ENCODE measurements at places on chromosomes 1 and 21.

DNA sequence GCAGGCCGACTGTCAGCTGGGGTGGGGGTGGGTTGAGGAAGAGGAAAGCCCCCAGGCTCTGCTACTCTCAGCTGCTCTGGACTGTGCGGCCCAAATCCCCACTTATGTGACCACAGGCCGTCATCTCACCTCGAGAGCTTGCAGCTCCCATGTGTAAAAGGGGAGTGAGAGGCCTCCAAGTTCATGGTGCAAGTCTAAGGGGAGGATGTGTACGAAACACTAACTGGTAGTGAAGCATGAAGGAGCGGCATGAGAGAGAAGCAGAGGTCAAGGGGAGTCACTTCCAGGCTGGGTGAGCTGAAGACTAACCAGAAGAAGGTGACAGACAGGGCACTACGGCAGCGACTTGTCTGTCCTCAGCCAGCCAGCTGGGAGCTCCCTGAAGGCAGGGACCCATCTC, 43.8 kb downstream of the GLIS1 start:
- DNase-seq, result no peak

- DNase-seq, result peak; percentile 81
Measured at GRCh38 chr1:225896937-225897549, 8.1 kb upstream of the LEFTY1 start.

DNA sequence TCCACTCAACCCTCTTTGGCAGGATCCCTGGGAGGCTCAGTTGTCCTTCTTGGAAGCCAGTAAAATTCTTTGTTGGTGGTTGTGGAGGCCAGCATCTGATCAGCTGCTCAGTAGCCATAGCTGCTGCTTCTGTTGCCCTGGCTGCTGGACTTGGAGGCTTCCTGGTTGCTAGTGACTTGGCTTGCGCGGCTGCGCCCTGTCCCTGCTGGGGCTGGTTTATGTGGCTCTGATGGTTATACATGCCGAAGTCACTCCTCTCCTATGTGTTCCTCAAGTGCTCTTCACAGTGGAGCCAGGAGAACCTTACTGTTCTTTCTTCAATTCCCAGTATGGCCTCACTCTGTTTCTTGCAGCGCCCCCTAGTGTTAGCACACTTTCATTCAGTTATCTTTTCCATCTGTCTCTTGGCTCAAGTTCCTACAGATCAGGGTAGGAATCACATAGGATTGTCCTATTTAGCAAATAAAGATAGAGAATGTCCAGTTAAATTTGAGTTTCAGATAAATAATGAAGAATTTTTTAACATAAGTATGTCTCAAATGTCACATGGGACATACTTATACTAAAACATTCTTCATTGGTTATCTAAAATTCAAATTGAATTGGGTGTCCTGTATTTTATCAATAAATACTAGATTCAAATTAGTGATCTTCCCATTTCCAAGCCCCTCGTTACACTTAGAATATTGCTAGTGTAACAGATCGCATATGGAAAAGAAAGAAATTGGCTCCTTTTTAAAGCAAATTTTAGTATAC, 176.5 kb downstream of the TGFB2 start:
- no peak for DNase-seq

DNA sequence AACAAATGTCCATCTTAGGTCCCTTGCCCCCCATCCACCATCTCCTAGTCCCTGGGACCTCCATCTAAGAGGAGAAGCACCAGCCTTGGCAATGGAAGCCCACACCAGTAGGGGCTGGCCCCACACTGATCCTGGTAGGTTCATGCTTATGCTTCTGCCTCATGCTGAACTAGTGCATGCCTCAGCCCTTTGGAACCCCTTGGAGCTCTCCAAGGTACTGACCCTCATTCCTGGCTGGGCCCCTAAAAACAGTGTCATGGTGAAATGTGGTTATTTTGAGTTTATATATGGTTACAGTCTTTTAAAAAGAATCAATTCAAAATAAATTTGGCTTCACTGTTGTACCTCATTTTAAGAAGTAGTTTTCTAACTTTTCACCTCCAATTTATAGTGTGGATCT, 108.3 kb downstream of the HIVEP3 start:
- DNase-seq, result no peak

DNA sequence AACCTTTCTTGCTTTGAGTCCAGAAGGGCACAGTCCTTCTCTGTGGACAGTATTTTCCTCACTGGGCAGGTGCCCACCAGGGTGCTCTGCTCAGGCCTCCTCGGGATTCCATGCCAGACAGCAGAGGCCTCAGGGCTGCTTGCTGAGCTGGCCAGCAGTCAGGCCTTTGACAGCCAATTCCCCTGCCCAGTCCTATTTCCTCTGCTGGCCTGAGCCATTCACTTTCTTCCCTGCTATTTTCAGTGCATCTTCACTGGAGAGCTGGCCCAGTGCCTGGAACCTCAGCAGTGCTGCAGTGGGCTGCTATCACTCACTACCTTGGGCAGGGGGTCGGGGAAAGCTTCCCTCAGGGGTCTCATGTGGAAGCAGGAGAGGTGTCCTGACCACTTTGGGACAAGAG, 33.2 kb downstream of the KCNA10 start:
- no peak for DNase-seq

GRCh38 chr1:160284220-160284781, 632 bp downstream of the PEX19 start:
- no peak for DNase-seq

DNA sequence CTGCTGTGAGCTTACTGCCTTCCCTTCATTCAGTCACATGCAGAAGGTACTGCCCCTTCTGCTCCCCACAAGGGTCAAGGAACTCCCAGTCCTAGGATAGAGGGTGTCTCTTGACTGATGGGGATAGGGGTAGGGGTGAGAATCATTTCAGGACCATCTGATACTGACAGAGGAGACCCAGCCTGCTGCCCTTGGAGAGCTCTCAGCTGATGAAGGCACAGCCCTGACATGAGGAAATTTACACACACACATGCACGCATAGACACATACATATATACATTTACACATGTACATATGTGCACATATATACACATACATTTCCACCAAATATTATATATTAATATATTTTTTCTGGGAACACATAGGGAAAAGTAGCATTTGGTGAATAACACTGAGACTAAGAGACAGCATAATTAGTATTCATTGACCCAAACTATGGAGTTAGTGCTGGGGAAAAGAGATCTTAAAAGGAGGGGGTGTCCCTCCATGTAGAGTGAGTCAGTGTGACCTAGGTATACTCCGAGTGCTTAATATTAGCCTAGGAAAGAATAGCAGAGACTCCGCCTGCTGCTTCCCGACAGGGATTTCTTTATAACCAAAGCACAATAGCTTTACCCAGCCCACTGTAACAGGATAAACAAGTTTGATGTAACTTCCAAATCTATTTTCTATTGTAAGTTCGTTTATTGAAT, 27.6 kb upstream of the HHAT start:
- no peak for DNase-seq

DNA sequence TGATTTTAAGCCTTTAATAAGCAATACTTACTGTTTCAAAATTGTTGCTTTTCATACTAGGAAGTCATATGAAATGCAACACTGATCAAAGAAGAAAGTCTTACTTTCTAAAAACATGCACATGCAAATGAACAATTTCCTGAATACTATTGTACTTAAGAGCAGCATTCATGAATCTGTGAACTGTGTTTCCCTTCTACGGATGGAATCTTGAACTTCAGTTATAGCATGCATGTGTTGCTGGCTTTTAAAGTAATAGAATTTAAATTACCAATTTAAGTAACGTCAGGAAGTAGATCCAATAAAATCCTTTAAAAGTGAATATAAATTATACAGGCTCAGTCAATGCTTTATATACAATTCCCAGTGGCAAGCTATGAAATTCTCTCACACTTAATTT, 348.9 kb downstream of the KCNT2 start:
- no peak for DNase-seq

- no peak for DNase-seq
Measured at GRCh38 chr1:208036106-208036808, 125.3 kb upstream of the CD34 start.

DNA sequence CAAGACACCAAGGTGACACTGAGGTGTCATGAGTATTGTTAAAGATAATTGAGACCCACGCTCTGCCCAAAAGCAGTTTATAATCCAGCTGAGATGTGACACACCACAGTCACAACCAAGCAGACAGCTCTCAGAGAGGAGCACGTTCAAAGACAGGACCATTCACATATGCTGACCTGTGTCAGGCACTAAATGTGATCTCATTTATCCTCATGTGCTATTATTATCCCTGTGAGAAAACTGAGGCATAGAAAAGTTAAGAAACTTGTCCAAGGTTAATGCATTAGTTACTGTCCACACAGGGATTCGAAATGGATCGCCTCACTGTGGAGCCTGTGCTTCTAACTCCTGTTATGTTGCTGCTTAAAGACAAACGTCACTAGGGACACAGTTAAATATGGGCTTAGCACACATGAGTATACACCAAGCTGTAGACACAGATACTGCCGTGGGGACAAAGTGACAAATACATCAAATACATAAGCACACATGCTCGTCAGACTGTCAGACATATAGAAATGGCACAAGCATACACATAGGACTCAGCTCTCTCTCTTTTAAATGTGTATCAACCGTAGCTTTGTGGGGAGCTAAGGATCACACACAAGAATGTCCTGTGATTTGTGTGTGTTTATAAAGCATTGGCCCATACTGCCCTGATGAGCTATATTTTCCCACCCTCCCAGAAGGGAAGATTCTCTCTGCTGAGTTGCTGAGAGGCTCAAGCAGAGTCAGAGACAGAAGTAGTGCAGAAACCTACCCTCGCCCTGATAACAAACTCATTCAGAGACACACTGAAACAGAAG, 3.5 kb upstream of the IGSF8 start:
- no peak for DNase-seq

GRCh38 chr1:176461576-176461975, 1.4 kb upstream of the PAPPA2 start:
- DNase-seq, result no peak

- DNase-seq, result no peak
Measured at GRCh38 chr21:38032082-38032801, 116.0 kb upstream of the KCNJ6 start.

DNA sequence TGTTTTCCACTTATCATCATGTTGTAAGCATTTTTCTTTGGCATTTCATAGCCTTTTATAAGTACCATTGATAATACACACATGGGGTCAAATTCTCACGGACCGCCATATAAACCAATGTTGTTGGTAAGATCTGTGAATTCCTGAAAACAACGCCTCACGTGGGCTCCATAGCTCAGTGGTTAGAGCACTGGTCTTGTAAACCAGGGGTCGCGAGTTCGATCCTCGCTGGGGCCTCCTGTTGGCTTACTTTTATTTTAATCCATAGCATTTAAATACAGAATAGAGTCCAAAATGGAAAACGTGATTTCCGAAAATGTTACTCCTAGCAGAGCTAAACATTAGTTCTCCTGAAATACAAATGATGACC, 83.1 kb downstream of the HHIPL2 start:
- peak; percentile 74 for DNase-seq

GRCh38 chr1:116382857-116383483, 9.9 kb downstream of the ATP1A1 start:
- DNase-seq, result no peak

- no peak for DNase-seq
Measured at GRCh38 chr1:12548279-12548972, 69.6 kb downstream of the DHRS3 start.
